ENCODE measurements at places on chromosomes 4 and X. TPM values are rescaled to one million over a fixed set of nuclear protein-coding genes. Genes with fewer than 3 reads are reported as not detected.

The YTHDC1 gene
- 34.5 TPM for total RNA-seq

The NEIL3 gene
- 10.7 TPM for total RNA-seq

The CACNA1F gene
- not detected for total RNA-seq

The PAGE2 gene
- 116 TPM for total RNA-seq

The AR gene
- total RNA-seq, result 3.4 TPM

The MAGEA2 gene
- 90.5 TPM for total RNA-seq

The BMPR1B gene
- total RNA-seq, result 0.98 TPM

The NSG1 gene
- 0.32 TPM for total RNA-seq

All from A375 (cell line).